ENCODE measurements at places on chromosomes 2 and 18.
A peak's percentile ranks its signal among the peaks of the same experiment; 100 is the strongest.

- DNase-seq: no peak
These were observed 40.8 kb downstream of the NOSTRIN start for GRCh38 chr2:168843253-168843652.

GRCh38 chr18:34650121-34650545 lies 60.0 kb upstream of the DTNA start:
- DNase-seq: no peak

- DNase-seq: no peak
These were observed 34.6 kb upstream of the TMEM17 start for GRCh38 chr2:62540408-62541168.

DNA sequence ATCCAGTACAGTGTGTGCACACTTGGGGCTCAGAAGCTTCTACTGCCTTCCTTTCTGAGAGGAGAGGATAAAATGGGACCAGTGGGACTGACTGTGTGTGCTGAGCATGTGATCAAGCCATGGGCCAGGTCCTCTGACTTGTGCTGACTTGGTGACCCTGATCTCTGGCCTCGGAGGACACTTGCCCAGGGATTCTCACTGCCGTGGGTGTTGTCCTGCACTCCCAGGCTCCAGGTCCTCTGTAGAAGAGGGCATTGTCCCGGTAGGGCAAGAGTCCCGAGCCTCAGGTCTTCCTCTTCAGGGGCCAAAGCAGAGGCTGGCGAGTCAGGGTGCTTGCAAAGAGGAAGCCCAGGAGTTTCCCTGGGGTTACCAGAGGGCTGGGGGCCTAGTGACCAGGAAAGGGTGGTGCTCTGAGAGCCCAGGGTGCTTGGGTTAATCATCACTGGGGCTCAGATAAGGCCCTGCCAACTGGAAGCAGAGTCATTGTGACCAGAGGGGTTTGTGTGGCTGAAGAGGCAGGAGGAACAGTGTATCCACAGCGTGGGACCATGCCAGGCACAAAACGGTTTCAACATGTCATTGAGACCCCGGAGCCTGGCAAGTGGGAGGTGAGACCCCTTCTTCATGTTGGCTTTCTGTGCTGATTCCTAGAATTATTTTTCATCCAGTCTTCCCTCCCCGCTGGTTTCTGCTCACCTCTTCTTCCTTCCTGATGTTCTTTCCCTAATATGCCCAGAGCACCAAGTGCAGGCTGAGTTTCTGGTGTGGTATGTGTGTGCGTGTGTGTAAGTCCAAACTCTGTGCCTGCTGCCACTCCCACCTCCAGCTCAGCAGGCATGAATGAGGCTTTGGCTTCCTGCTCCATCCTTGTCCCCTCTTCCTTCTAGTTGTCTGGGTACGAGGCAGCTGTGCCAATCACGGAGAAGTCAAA lies at the start of gene GCKR:
GCKR (plus strand) TSS at position 483 of the 931 bp plus-strand sequence; CDS start at position 549, 66 bp downstream.
- no peak for DNase-seq

GRCh38 chr2:49901202-49902065 lies 747.1 kb upstream of the FSHR start:
- DNase-seq: no peak

GRCh38 chr2:196000551-196000950 lies 68.1 kb downstream of the DNAH7 start:
- no peak for DNase-seq

DNA sequence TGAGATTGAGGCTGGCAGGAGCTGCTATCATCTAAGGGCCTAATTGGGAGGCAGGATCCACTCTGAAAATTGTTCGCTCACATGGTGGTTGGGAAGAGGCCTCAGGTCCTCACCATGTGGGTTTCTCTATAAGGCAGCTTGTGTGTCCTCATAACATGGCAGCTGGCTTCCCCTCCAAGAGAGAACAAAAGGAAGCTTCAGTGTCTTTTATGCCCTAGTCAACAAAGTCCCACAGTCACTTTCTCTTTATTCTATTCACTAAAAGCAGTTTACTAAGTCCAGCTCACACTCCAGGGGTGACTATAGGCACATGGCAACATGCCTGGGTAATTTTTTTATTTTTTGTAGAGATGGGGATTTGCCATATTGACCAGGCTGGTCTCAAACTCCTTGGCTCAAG lies 5.8 kb upstream of the ITGAV start:
- DNase-seq: no peak

- DNase-seq: no peak
These were observed 51.4 kb downstream of the KIF5C start for GRCh38 chr2:148926291-148926961.

DNA sequence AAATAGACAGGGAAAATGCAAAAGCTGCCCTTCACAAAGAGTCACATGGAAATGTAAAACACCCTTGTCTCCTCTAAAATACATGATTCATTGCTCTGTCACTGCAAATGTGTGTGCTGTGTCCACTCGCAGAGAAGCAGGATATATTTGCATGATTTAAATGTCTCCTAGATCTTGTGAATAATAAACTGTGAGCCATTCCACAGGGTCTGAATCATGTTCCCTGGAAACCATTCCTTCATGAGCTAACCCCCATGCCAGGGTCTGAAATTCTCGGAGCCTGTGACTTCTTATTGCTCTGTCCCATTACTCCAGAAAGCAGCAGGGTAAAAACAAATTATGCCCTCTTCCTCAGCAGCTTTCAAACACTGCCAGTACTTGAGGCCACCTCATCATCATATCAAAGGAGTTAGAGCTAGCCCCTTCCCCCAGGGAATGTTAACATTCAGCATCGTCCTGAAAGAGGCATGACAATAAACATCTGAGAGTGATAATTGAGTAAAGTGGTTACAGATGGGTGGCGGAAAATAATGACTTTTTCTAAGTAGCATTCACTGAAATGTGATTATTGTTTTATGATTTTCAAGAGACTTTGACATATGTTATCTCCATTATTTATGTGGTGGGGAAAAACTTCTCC lies 11.7 kb upstream of the CNGA3 start:
- DNase-seq: peak; percentile 58

GRCh38 chr2:8671802-8672201 lies 10.1 kb upstream of the ID2 start:
- DNase-seq: no peak

- DNase-seq: peak; percentile 72
These were observed 141.7 kb downstream of the CMPK2 start for GRCh38 chr2:6723865-6724604.

GRCh38 chr18:48013162-48013561 lies 82.7 kb upstream of the SMAD2 start:
- no peak for DNase-seq

GRCh38 chr2:106956416-106956815 lies 70.4 kb upstream of the ST6GAL2 start:
- no peak for DNase-seq

DNA sequence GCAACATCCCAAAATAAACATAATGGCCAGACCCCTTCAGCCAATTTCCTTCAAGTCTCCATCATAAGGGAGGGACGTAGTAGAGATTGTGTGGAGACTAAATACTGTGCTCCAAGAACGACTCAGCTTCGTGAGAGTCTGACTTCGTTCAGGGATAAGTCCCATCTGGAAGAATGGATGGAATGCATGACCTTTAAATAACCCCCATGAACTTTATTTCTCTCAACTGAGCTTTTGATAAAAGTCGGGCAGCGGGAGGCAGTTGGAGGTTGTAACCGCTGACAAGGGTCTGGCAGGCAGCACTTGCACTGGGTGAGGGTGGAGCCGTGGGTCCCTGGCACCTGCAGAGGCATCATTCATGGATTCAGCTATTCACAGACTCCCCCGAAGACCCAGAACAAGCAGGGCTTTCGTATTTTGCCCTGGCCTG lies 115.9 kb downstream of the ZFP36L2 start:
- DNase-seq: no peak

DNA sequence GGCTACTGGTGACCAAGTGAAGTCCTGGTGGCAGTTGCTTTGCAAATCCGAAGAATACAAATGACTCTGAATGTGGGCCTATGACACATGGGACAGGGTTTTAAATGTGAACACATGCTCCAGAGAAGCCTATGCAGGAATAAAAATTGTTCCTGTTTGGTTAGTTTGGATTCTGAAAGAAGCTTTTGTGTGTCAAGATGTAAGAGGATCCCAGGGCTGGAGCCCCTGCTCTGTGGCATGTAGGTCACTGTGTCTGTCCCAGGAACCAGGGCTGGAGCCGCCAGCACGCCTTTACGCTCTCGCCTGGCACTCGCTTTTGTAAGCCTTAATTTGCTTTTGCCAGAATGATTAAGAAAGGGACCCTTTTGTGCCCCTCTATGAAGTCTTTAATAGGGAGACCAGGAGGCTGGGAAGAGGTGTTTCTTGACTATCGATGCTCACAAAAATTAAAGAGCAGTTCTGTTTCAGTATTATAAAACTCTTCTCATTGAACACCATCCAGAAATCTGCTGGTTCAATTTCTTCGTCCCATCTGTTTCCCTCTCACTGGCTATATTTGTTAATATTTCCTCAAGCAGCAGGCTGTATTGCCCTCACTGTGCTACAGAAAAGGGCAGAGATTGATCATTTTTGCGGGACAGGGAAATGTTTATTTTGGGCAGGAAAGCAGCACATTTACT lies 532.7 kb upstream of the POU3F3 start:
- no peak for DNase-seq

DNA sequence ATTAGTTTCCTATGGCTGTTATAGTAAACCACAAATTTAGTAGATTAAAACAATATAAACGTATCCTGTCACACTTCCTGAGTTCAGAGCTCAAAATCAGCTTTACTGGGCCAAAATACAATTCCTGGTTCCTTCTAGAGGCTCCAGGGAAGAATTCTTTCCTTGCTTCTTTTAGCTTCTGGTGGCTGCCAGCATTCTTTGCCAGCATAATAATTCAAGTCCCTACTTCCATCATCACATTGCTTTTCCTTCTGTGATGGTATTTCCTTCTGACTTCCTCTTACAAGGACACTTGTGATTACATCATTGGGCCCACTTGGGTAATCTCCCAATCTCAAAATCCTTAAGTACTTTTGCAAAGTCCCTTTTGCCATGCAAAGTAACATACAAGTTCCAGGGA lies 40.6 kb downstream of the MOB4 start:
- DNase-seq: no peak

DNA sequence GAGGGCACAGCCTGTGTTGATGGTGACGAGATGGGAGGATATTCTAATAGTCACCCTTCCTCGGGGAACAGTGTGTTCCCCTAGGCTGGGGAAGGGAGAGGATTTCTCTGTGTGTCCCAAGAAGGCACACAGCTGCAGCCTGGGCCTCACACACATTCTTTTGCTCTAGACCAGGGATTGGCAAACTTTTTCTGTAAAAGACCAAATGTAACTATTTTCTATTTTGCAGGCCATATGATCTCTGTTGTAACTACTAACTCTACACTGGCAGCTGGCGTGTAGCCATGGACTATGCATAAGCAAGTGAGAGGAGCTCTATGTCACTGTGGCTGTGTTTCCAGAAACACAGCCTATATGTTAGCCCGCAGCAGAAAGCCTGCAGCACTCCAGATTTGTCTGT lies 65.8 kb downstream of the ARHGAP28 start:
- no peak for DNase-seq

DNA sequence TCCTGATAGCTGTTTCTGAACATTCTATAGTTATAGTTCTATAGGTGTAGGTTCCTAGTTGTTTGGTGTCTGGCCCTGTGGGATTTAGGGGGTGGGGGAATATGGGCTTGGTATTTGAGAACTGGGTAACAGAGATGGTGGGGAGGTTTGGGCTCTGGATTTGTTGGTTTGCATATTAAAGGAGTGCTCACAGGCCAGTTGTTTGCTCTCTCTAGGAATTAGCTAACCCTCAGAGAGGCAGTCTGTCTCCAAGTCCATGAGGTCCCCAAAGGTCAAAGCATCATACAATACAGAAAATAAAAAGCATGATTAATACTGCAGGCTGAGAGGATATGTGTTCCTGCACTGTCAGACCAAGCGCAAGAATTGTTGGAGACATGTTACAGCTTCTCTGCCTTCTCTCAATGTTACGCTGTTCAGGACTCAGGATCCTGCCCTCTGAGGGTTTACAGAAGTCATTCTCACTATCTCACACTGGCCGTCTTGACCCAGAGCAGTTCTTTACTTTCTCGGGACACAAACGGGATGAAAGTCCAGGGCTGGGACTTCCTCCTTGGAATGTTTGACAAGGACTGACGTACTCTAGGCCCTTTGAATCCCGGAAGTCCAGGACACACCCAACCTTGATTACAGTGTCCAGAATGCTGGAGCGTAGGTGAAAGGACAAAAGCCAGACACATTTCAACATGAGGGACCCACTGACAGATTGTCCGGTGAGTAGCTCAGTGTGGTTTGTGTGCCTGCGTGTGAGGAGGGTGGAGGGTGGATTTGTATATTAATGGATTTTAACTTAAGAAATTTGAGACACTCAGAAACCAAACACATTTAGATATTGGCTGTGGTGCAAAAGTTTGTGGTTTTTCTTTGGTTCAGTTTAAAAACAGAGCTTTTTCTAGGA lies at the start of gene NOSTRIN:
NOSTRIN (plus strand) TSS at position 677 of the 898 bp plus-strand sequence; CDS start at position 687, 10 bp downstream.
- no peak for DNase-seq

GRCh38 chr18:32360682-32361345 lies 109.9 kb downstream of the GAREM1 start:
- no peak for DNase-seq

DNA sequence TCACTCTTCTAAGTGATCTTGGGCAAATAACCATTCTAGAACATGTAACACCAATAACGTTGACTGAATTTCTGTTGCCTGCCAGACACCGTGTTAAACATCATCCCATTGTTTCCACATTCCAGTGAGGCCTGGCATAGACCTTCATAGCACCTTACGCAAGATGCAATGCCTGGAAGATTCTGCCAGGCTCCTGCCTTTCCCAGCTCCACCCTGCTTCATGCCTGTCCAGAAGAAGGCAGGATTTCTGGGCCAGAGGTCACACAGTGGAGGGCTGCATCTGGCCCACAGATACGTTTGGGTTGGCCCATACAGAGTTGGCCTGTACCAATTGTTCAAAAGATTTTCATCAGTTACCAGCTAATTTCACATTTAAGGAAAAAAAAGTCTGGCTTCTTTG lies 46.3 kb downstream of the EN1 start:
- no peak for DNase-seq

GRCh38 chr2:68556381-68556780 lies 87.0 kb upstream of the PROKR1 start:
- DNase-seq: no peak

- no peak for DNase-seq
These were observed 145.2 kb downstream of the PIK3C3 start for GRCh38 chr18:42100248-42100647.

- no peak for DNase-seq
These were observed 113.6 kb upstream of the COL5A2 start for GRCh38 chr2:189293164-189293563.

DNA sequence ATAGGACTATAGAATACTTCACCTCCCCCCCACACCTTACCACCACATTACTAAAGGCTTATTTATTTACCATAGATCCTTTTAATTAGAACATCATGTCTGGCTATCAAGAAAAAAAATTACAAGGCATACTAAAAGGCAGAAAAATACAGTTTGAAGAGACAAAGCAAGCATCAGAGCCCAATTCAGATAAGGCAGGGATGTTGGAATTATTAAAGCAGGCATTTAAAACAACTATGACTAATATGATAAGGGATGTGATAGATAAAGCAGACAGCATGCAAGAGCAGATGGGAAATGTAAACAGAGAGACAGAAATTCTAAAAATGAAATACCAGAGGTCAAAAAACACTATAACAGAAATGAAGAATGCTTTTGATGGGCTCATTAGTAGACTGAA lies 55.4 kb upstream of the SMIM21 start:
- DNase-seq: no peak

Data from NCI-H2029 treated with DMSO at 0.1 percent for 48 hours (cell line).